ENCODE measurements at places on chromosomes 1 and 21. TPM values are rescaled to one million over a fixed set of nuclear protein-coding genes. Genes with fewer than 3 reads are reported as not detected.

Gene SFN
- 0.77 TPM for total RNA-seq

Gene S100B
- total RNA-seq, result 1.4 TPM

DNA sequence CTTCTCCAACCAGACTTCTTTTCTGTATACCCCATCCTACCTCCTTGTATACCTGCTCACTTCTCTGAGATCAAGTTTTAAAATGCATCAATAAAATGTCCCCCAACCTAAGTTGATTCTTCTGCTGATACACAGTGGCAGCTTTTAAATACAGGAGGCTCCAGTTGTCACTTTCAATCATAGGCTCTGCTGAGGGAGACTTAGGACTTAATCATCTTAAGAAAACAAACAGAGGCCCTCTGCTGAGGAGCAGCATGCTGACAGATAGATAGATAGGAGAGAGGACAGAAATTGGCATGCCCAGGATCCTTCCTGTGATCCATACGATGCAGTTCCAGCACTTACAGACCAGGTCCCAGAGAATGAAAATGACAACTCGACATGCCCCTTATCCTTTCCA is 311.0 kb upstream of the PROX1 start:
- no peak for DNase-seq

DNA sequence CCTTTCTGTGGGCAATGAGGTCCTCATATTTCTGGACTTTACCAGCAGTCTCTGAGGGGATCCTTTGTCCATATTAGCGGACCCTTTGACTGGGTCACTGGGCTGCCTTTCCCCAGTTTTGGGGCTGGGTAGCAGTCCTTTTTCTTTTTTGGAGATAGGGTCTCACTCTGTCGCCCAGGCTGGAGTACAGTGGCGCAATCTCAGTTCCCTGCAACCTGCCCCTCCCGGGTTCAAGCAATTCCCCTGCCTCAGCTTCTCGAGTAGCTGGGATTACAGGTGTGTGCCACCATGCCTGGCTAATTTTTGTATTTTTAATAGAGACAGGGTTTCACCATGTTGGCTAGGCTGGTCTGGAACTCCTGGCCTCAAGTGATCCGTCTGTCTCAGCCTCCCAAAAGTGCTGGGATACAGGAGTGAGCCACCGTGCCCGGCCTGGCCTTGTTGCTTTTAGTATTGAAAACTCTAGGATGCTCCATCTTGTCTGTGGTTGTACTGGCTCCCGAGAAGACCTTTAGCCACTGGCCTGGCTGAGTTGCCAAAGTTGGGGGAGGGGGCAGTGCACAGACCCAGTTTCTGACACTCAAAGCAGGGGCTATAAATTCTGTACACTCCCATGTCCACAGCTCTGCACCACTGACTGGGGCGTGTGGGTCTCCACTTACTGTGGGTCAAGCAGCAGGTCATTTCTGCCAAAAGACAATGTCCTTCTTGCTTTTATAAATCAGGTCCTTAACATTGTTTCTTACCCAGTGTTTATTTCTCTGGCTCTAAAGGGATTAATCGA is 33.1 kb downstream of the MAN1C1 start:
- no peak for DNase-seq

GRCh38 chr1:157004806-157005205 is 40.7 kb downstream of the ARHGEF11 start:
- no peak for DNase-seq

Gene S100A7A
- not detected for total RNA-seq

DNA sequence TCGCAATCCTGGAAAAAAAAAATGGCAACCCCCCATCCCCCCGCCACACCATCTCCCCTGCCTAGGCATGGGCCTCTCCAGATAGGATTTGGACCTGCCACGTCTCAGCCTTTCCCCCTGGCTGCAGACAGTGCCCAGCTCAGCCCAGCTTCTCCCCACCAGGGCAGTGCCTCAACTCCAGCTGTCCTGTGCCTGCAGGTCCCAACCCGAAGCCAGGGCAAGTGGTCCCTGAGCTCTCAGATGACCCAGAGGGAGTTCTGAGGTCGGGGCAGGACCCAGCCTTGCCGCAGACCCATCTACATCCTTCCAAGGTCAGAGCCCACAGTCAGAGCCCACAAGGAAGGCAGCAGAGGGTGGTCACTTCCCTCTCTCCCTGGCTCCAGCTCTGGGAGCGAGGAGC is 86.7 kb upstream of the POU3F1 start:
- DNase-seq, result no peak

DNA sequence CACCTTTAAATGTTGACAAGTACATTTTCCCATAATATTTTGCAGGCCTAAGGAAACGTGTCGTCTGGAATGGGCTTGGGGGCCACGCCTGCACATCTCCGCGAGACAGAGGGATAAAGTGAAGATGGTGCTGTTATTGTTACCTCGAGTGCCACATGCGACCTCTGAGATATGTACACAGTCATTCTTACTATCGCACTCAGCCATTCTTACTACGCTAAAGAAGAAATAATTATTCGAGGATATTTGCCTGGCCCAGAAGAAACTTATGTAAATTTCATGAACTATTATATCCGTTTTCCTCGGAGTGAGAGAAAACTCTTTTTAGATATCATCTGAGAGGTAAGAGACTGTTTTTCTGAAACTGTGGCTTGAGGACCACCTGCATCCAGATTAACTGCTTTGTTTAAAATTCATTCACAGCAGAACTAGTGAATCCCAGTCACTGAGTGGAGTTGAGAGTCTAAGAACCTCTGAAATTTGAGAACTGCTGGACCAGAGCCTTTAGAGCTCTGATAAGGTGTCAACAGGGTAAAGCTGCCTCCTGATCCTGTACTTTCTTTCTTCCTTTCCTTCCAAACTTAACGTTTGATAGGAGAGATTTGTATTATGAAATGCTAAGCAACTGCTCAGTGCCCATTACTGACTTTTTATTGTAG is 811 bp downstream of the EXO1 start:
- DNase-seq, result no peak

DNA sequence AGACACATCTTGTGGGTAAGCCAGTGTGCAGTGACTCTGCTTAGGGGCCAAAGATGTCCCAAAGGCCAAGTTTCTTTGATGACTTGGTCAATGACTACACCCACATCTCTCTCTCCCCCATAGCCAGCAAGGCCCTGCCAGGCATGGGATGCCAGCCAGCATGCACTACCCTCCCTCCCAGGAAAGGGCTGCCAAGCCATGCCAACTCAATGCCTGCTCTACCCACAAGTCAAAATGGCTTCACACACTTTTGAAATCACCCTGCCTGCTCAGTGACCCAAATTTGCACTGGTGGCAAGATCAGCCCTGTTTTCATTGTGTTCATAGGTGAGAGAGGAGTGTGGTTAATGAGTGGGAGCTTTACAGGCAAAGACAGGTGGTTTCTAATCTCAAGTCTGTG is 112.5 kb downstream of the MATN1 start:
- no peak for DNase-seq

Gene PLA2G2D
- total RNA-seq, result not detected

- DNase-seq, result no peak
These were observed 27.4 kb upstream of the UHMK1 start for GRCh38 chr1:162470216-162470615.

DNA sequence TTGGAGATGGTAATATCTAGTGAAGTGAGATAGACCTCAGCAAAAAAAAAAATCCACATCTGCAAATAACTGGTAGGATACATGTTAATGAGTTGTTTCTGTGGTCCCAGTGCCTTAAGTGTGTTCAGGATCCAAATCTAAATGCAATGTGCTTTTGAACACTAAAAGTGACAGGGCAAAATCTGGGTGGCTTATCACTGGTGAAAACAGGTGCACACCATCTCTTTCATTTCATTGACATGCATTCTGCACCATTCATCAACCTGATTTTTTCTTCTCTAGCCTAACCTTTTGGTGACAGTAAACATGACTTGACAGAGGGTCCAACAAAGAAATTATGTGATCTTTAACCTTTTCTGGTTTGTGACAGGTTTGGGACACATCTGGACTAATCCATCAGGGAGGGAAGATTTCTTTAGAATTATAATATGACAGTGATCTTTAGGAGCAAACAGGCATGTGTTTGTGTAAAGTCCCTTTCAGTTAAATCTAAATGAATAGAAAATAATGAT is 201.6 kb upstream of the NEGR1 start:
- DNase-seq, result no peak

- no peak for DNase-seq
These were observed 5.1 kb downstream of the KRTAP22-1 start for GRCh38 chr21:30605968-30606367.

Gene TSPEAR
- not detected for total RNA-seq

Gene TLCD4
- total RNA-seq, result 10.8 TPM

- peak; percentile 13 for DNase-seq
These were observed 62.5 kb upstream of the TARBP1 start for GRCh38 chr1:234541286-234541975.

Gene ZBTB8B
- total RNA-seq, result 0.12 TPM

Gene GPN2
- 20.4 TPM for total RNA-seq

GRCh38 chr1:76079475-76080227 is 5.1 kb downstream of the ST6GALNAC3 start:
- no peak for DNase-seq

DNA sequence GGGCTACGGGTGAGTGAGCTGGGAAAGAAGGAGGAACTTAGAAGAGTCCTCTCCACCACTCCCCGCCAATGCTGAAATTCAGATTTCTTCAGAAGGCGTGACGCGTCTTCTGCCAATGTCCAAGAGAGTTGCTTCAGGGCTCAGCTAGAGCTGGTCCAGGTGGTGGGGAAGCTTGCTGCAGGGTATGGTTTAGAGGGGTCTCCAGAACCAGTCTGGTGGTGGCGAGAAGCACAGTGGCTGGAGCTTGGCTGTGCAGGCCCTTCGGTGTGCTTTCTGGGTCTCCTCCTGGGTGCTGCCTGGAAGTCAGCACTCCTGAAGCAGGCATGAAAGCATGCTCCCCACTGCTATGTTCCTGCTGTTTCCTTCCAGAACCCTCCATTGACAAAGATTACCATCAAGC is 387.2 kb downstream of the PTPRU start:
- no peak for DNase-seq

DNA sequence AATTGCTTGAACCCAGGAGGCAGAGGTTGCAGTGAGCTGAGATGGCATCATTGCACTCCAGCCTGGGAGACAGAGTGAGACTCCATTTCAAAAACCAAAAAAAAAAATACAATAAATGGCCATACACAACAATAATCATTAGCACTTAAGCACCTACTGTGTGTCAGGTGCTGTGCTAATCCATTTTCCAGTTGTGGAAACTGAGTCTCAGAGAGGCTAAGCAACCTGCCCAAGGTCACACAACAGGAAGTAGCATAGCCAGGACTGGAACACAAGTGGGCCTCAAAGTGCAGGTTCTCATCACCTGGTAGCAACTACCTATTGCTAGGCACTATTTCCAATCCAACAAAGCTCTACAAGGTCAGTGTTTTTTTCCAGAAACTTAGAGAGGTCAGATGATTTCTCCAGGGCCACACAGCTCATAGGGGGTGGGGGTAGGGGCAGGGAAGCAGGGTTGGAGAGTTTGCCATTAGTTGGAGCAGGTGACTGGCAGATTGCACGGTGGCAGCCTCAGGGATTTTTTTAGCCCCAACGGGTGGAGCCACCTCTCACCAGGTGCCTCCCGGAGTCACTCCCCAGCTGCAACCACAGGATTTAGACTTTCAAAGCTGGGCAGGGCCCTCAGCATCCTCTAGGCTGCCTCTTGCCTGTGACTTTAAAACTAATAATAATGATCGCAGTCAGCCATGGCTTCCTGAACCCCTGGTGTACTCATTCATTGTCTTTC is 52.5 kb upstream of the ID3 start:
- no peak for DNase-seq

GRCh38 chr1:235745503-235746136 is 96.0 kb upstream of the GNG4 start:
- no peak for DNase-seq

All from ovary (tissue), 10 donors.